ENCODE measurements at places on chromosomes 5 and 9.

DNA sequence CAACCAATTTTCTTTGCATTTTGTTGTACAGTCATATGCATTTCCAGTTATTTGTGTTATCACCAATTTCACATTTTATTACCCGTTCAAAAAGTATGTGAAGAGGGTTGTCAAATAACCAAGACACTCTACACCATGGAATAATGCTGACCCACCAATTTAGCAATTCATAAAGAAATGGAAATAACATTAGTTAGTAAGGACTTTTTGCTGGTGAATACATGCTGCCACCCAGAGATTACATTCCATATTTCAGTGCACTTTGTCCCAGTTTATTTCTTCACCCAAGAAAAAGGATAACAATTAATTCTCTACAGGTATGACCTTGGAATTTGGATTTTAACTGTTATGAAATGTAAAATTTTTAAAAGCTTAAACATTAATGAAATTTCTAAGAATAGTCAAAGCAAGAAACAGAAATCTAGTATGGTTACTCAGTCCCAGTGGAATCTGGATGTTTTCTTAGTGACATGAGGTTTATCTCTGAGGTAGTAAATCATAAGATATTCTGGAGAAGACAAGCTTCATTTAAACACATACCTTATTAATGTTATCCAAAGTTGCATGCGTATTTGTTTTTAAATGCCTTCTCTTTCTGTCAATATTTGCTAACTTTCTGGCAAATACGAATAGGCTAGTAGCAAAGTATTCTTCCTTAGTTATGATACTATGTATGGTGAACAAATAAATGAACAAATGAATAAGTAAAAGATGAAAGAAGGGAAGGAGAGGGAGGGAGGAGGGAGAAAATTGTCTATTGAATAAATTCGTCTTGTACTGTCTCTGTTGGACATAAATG lies 100.6 kb downstream of the CETN3 start:
- peak; percentile 24 for DNase-seq

DNA sequence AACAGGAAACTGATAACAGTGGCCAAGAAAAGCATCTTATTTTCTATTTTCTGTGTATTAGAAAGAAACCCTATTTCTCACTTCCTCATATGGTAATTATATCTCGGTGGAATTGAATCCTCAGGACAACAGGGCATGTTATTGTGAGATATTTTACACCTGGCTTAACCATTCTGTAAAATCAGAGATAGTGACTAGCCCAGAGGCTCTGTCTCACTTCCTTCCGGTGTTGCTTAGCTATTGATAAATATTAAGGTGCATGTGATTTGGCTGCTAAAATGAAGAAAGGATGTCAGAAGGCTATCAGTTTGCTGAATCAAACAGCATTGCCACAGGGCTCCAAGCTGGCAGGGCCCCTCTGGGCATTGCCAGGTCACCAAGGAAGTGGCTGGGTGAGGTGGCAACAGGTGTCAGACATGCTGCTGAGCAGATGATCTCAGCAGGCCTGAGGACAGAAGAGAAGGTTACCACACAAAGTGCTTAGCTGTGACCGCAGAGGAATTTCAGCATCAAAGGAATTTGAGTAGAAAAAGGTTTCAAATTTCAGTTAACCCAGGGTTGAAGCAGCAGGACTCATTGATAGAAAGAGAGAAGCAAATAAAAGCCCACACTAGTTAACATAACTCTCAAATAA lies 330.7 kb downstream of the PDE4D start:
- no peak for DNase-seq

- no peak for DNase-seq
Observed at GRCh38 chr5:71955723-71956122, 151.6 kb upstream of the MAP1B start.

DNA sequence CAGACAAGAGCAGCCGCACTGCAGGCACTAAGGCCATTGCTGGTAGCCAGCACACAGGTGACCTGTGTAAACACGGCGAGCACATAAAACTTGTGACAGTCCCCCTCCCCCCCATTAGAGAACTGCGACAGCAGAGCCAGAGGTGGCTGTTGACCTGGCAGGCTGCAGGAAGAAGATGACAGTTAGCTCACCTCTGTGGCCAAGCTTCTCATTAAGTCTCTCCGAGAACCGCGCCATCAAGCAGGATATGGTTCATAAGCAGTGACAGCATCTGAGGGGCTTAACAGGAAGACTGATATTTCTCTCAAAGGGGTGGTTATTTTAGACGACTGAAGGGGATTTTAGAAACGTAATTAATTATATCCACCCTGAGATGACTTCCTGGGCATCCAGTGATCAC lies 5.2 kb downstream of the SURF4 start:
- DNase-seq, result no peak

- DNase-seq, result no peak
Observed at GRCh38 chr5:176703857-176704256, 56.6 kb downstream of the TSPAN17 start.

- DNase-seq, result no peak
Observed at GRCh38 chr5:62536232-62536631, 42.4 kb upstream of the LRRC70 start.

- DNase-seq, result peak; percentile 27
Observed at GRCh38 chr5:72325566-72326305, 5.6 kb downstream of the PTCD2 start.
